ENCODE measurements at places on chromosomes 4 and X.

DNA sequence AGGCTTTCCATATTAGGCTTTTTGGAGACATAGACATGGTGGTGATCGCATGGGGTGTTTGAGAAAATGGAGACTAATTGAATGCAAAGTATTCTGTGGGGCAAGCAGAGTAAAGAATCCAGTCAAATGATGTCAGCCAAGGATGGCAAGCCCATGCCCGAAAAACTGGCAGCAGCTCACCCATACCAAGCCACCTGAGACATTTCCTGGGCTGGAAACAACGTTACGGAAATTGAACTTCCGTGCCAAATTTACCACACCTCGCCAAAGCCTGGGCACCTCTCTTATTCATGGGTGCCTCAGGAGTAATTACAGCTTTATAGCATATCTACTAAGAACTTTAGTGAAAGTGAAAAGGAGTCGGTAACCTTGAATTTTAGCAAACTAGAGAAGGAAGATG, 166.4 kb downstream of the CBR4 start:
- no peak for DNase-seq

DNA sequence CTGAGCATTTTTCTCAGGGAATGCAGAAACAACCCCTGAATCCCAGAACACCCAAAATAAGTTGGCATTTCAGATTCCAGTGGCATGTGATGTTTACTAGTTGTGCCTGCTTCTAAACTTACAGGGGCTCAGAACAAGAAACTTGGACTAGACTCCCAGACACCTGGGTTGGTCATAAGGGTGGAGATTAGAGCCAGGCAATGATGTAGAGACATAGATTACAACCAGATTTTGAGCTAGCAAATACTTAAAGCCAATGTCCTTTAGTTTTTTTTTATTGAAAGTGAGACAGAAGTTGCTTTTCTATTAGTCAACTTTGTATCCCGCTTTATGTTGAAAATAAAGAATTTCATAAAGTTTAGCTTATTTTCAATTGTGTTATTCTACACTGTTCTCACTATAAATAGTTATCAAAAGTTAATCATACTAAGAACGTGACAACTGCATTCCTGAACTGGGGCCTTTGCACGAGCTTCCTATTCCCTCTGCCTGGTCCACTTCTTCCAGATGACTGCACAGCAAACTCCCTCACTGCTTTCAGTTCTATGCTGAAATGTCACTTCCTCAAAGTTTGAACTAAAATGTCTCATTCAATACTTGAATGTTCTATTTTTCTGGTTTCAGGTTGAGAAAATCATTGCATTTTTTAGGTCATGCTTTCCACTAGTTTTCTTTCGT, 224.7 kb upstream of the PPP1R2C start:
- no peak for DNase-seq

DNA sequence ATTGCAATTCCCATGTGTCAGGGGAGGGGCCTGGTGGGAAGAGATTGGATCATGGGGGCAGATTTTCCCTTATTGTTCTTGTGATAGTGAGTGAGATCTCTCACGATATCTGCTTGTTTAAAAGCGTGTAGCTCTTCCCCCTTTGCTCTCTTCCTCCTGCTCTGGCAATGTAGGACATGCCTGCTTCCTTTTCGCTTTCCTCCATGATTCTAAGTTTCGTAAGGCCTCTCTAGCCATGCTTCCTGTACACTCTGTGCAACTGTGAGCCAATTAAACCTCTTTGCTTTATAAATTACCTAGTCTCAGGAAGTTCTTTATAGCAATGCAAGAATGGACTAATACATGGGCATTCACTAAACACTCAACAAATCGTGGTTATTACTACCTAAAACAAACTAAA, 37.2 kb upstream of the PAPSS1 start:
- no peak for DNase-seq

DNA sequence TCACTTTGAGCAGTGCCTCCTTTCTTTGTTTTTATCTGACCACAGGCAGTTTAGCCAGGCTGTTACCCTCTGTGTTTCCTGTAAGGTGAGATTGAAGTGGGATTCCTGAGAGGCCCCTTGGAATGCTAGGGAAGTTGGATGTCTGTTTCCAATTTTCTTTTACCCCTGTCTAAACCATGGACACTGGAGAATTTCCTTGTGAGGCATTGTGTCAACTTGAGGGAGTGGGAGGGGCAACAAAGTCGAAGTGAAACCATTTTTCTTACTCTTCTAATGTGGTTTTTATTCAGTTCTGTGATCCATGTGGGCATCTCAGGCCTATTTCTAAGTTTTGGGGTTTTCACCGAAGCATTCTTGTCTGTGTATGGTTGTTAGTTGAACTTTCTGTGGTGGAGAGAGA, 296.1 kb upstream of the UGT8 start:
- no peak for DNase-seq

DNA sequence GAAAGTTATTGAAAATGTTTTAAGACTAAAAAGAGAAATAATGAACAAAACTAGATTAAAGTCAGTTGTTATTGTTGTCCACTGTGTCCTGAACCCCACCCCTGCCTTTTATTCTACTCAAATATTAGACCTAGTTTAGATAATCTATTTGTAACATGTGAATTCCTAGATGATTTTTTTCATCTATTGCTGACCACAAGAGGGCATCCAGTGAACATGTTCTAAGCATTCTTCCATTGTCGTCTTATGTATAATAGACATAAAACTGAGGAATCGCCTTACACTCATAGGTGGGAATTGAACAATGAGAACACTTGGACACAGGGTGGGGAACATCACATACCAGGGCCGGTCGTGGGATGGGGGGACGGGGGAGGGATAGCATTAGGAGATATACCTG, 36.4 kb upstream of the HPRT1 start:
- DNase-seq = peak; percentile 2

GRCh38 chrX:3806630-3807029, 93.2 kb upstream of the PRKX start:
- no peak for DNase-seq

DNA sequence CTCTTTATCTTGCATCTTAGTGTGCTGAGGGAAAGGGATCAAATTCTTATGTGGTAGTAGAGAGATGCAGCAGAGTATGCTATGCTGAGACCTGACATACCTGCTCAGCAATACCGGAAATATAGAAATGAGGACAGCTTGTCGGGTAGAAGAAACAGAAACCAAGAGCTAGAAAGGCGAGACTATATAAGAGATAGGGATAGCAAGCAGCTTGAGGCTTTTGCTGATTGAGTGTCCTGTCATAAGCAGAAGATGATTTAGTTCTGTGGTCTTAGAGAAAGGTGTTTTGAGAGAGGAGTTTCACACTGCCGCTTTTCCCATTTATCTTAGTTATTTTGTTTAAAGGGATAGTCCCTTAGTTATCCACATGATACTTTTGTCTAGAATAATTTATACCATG, 31.7 kb downstream of the USP9X start:
- no peak for DNase-seq

DNA sequence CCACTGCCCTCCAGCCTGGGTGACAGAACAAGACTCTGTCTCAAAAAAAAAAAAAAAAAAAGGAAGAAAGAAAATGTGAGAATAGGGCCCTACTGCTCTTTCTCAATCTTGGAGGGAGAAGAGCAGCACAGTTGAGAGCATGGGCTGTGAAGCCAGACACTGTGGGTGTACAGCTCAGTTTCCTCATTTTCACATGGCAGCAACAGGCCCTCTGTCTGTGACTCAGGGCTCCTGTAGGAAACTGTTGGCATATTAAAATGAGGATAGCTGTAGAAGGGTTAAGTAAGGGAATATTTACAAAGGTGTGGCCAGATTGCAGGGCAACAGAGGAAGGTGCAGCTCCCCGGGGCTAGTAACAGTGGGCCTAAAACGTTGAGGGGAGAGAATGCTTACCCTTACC, 3.4 kb downstream of the AKAP14 start:
- no peak for DNase-seq

- no peak for DNase-seq
Measured at GRCh38 chr4:182826391-182826790, 90.8 kb downstream of the DCTD start.

DNA sequence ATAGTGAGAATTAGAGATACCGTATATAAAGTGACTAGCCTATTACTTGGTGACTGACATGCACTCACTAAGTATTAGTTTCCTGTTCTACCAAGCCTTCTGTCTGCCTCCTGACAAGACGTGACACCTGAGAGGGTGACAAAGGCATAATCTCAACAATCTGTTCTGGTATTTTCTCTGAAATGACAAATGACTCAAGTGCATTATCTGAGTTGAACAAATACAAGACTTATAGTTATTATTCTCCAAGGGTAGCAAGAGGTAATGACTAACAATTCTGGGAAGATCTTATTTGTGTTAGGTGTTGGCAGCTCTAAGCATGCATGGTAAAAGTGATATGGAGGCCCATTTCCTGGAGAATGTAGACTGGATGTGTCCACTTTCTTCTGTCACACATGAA, 60.6 kb downstream of the SYTL5 start:
- no peak for DNase-seq

DNA sequence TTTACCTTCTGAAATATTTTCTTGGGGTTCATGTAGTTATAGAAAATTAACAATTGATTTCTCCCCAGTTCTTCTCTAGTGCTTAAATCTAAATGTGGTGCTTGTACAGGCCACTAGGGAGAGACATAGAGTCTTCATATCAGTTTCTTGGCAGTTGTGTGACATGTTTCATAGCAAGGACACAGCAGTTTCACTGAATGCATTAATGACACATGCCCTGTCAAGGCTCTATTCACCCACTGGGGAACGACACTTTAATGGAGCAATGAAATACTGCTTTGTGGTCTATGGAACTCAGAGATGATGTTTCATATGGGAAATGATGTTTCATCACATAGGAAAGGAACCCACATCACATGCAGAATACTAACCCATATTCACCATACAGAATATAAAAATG, 2.8 kb downstream of the VEGFC start:
- peak; percentile 86 for DNase-seq
